Tibial nerve (tissue), 4 donors: ENCODE measurements at places on chromosomes 7 and 10. TPM values are rescaled to one million over a fixed set of nuclear protein-coding genes. Genes with fewer than 3 reads are reported as not detected.

- DNase-seq: no peak
These were observed 372.7 kb upstream of the AKR1E2 start for GRCh38 chr10:4453276-4453675.

GRCh38 chr10:50544857-50545429, 78.8 kb downstream of the SGMS1 start:
- no peak for DNase-seq

- no peak for DNase-seq
These were observed 327.2 kb downstream of the DNAJB6 start for GRCh38 chr7:157664034-157664433.

GRCh38 chr10:25778646-25779045, 155.4 kb upstream of the MYO3A start:
- no peak for DNase-seq

PRKG1 gene
- 15.0 TPM for total RNA-seq

DNA sequence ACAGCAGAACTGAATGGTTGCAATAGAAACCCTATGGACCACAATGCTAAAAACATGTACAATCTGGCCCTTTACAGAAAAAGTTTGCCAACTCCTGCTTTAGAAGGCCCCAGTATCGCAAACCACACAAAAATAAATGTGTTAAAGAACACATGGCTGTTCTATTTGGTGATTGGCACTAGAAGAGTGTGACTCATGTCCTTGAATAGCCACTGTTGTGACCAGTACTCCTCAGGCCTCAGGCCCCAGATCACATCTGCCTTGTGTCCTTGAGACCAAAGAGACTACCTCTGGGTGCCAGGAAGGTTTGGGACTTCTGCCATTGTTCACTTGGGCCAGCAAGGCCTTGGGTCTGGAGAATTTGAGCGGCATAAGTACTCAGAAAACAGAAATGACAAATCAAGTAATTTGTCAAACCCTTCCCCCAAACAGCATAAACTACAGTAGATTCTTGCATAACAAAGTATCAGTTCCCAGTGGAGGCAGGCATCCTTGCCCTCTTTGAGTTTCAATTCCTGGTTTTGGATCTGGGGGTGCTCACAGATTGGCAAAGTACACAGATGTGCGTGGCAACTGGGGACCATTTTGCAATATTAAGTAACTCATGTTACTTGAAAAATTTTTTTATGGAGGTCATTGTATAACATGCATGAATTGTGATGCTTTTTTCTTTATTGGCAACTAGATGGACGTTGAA, 50.2 kb downstream of the MTURN start:
- no peak for DNase-seq

GRCh38 chr10:76422769-76423168, 991.3 kb downstream of the LRMDA start:
- DNase-seq: no peak

- no peak for DNase-seq
These were observed 26.2 kb downstream of the VSTM4 start for GRCh38 chr10:49089152-49089551.

DNA sequence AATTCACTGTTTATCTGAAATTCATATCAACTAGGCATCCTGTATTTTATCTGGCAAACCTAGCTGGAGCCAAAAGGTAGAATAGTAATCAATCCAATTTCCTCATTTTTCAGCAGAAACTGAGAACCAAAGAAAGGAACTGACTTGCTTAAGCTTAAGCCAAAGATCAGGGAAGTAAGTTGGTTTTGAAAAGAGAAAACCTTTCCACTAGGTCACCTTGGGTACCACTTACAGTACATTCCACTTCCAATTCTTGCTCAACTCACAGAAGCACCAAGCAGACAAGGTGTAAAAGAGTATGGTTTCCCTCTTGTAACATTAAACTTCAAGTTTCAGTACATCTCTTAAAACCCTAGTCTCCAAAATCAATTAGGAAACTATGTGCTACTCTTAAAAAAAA, 79.6 kb downstream of the ZFAND4 start:
- no peak for DNase-seq

SLC18A2 gene
- not detected for total RNA-seq

DNA sequence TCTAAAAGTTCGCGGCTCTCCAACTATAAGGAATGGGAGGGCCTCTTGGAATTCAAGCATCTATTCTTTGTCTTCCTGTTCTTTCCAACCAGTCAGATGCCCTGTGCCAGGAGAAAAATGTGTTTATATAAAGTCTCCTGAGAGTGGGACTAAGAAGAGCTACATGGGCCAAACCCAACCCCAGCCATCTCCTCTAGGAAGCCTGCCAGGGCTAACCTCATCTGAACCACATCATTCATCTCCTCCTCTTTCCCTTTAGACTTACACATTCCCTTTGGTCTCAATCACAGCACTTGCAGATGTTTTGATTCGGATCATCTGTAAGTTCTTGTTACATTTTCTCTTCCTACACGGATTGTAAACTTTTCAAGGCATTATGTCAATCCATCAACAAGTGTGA, 62.6 kb downstream of the DOCK4 start:
- DNase-seq: no peak

- no peak for DNase-seq
These were observed 14.4 kb downstream of the HERPUD2 start for GRCh38 chr7:35680403-35681013.

- DNase-seq: peak; percentile 40
These were observed 214.1 kb downstream of the KLF6 start for GRCh38 chr10:3570855-3571266.

- no peak for DNase-seq
These were observed 9.4 kb upstream of the PPIA start for GRCh38 chr7:44787041-44787440.

GRCh38 chr7:79882922-79883321, 251.7 kb upstream of the GNAI1 start:
- no peak for DNase-seq

- DNase-seq: no peak
These were observed 26.1 kb upstream of the CTNNA3 start for GRCh38 chr10:67722113-67722512.

GIMAP4 gene
- total RNA-seq: 44.1 TPM

NXPH1 gene
- total RNA-seq: not detected

DNA sequence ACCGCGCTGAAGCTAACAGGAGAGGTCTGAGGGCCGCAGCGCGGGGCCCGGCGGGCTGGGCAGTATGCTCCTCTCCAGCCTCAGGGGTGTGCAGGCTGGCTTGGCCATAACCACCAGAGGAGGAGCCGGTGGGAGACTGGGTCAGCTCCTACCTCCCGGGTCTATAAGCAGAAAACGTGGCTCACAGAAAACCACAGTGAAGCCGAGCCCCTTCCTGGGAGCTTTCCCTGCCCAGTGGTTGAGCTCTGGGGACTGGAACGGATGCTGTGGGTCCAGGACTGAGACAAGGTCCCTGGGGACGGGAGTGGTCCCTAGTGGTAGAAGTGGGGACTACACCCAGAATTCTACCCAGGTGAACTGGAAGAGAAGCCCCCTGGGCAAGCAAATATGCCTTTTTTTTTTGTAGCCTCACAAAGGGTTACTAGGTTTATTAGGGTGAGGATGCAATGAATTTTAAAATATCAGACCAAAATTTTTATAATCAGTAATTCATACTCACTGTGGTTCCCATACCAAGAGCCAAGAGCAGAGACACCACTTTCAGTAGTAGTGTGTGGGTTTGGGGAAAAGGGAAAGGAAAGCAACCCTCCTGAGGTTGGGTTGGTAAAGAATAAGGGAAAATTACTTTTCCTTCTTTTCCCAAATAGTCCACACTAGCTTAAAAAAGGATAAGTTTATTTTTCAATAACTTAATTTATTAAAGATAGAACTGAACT, 67.9 kb upstream of the PRKCQ start:
- DNase-seq: no peak

DNA sequence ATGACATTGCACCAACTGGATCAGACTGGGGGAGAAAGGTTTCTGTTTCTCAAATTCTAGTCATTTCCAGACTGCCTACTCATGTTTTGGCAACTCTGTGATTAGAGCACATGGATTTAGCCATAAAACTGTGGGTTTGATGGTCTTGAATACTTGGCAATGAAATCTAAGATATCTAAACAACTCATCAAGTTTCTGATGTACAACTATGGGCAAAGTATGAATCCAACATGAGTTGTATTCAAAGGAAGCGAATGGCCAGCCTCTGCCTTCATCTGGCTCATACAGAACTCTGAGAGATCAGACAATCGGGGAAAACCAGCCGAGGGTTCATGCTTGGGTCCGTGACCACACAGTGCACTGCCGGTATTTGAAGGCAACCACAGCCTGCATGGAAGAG, 144.3 kb downstream of the ADAM12 start:
- no peak for DNase-seq

DNA sequence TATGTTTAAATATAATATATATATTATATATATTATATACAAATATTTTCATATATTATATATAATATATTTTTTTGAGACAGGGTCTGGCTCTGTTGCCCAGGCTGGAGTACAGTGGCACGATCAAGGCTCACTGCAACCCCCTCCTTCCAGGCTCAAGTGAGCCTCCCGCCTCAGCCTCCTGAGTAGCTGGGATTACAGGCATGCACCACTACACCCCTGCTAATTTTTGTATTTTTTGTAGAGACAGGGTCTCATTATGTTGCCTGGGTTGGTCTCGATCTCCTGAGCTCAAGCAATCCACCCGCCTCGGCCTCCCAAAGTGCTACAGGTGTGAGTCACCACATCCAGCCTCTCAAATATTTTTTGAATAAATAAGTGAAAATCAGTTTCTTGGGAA, 215.5 kb downstream of the GATA3 start:
- DNase-seq: no peak

DNA sequence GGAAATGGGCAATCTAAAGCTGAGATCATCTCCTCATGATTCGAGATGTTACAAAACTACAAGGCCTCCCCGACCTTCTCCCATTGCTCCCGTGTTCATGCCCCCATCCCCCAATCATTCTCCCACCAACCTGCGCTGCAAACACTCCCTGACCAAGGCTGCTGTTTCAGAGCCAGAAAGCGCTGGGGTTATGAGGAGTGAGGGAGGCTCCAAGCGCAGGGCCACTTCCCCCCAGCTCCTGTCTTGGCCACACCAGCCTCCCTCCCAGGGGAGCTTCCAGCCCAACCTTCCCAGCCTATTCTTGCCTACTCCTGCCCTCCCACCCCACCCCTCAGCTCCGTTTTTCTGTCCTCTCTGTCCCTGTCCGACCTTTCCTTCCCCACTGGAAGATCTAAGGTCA, 14.7 kb upstream of the NODAL start:
- no peak for DNase-seq

IGF2BP3 gene
- 0.21 TPM for total RNA-seq

ECHDC3 gene
- total RNA-seq: 73.2 TPM

LLCFC1 gene
- total RNA-seq: not detected

GRCh38 chr10:73183667-73184281, 15.9 kb downstream of the FAM149B1 start:
- DNase-seq: no peak

GRCh38 chr10:31263903-31264302, 55.1 kb upstream of the ZEB1 start:
- DNase-seq: no peak

- DNase-seq: no peak
These were observed 8.2 kb upstream of the RET start for GRCh38 chr10:43068471-43069210.

DNA sequence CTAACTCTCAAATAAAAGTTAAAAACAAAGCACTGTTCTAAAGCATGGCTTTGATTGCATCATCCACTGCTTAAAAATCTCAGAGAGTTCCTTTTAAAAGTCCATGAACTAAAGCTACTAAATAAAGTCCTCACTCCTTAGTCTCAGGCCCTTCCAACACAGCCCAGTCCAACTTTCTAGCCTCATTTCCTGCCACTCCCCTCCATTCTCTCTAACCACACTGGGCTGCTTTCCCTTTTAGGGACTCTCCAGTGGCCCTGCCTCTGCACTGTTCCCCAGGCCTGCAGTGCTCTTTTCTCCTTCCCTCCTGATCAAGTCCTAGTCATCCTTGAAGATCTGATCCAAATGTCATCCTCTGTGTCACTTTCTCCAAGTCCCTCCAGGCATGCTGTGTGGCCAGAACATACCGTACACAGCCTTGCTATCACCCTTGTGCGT, 56.9 kb upstream of the PPP1R3C start:
- no peak for DNase-seq

DNA sequence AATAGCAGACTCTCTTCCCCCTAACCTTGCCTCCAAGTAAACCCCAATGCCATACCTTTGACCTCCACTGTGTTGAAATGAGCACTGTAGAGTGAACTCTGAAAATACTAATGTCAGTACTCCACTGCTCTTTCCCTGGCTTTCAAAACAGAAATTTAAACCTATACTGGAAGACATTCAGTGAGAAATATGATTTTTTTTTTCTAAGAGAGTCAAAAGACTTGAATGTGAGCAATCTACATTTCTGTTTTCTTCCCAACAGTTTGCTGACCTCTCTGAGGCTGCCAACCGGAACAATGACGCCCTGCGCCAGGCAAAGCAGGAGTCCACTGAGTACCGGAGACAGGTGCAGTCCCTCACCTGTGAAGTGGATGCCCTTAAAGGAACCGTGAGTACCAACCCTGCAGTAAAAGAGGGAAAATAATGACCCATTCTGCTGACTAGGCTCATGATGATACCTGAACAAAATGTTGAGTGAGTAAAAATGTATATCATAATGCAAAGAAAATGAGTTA, 6.4 kb downstream of the VIM start:
- no peak for DNase-seq

DNA sequence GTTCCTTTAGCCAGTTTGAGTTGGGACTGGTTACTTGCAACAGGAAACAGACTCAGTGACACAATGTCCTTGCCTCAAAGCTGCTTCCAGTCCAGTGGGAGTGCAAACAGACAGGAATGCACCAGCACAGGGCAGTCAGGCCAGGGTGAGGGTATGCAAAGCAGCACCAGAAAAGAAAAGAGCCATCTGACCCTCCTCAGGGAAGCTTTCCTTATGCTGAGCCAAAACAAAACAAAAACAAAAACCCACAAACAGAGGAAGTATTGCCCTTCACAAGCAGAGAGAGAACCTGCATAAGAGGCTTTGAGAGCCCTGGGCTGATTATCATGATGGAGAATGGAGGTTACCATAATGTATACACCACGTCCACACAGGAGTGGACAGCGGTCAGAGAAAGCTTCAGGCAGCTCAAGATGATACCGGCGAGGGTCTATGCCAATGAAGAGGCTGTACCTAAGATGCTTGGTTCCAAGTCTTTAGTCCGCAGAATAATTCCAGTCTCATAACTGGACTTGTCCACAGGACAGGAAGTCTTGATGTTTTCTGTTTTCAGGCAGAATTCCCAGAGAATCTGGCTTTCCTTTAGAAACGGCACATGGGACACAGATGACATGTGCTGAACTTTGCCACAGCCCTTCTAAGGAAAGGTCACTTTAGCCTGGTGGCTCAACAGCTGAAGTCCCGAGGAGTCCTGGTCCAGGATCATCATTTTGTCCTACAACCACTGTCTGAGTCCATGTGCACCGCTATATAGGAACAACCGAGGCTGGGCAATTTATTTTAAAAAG, 263.3 kb downstream of the TNS3 start:
- DNase-seq: no peak

DNA sequence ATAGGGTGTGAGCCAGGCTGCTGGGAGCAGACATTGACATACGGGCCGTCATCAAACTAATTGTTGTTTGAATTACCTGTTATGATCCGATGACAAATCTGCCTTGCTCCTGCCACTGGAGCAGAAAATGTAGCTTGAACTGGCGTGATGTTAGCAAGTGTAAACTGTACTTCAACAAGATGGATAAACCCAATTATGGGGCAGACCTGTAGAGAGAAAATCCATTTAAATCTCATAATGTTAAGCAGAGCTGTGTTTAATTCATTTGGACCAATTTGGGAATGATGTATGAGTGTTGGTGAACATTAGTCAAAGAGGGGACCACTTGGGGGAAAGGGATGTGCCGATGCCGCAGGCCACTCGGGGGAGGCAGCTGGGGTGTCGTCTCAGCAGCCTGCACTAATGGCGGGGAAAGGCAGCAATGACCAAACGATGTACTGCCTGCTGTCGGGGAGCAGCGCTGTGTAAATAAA, 27.4 kb downstream of the TCF7L2 start:
- DNase-seq: no peak
